ENCODE measurements at places on chromosomes 7 and 10. TPM values are rescaled to one million over a fixed set of nuclear protein-coding genes. Genes with fewer than 3 reads are reported as not detected.
A peak's percentile ranks its signal among the peaks of the same experiment; 100 is the strongest.

Gene LIPA
- 15.9 TPM for polyA plus RNA-seq

Gene ITIH2
- 0.24 TPM for polyA plus RNA-seq

Gene COBL
- 0.57 TPM for polyA plus RNA-seq

Gene GIMAP2
- polyA plus RNA-seq = 5.2 TPM

- H3K4me3 ChIP-seq = no peak overlapping the region
- H3K27ac ChIP-seq = no peak overlapping the region
- peaks cover 35% of the 10 kb centered on the region for H3K4me1 ChIP-seq
- H3K27me3 ChIP-seq = no peaks in the 10 kb centered on the region
Observed at GRCh38 chr7:144830811-144831210, 5.0 kb downstream of the TPK1 start.

GRCh38 chr10:43942096-43942850, 293.6 kb upstream of the ZNF32 start:
- H3K4me1 ChIP-seq = peaks cover 11% of the 10 kb centered on the region
- H3K4me3 ChIP-seq = no peak overlapping the region
- H3K27me3 ChIP-seq = no peaks in the 10 kb centered on the region

DNA sequence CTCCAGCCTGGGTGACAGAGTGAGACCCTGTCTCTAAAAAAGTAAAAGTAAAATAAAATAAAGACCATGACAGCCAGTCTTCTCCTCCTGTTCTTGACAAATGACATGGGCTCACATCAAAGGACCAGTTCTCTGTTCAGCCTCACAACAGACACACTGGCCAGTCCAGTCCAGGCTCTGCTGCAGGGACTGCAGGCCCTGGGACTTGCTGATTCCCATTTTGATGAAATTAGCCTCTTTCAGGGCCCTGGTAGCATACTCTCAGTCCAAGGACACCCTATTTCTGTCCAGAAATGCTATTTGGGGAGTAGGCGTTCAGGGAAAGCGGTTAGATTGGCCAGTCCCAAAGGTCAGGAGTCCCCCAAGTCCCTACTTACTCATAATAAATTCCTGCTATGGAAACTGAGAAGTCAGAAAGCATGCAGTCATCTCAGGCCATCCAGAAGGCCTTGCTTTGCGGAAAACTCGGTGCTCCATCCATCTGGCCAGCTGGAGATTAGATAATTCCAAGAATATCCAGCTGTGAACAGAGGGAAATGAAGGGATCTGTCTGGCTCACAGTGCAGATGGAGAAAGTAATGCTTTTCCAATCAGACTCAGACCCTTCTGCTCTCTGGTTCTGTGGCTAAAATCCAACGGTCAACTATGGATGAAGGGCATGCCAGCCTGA, 74.4 kb downstream of the RAB11FIP2 start:
- no peak for DNase-seq
- no peaks in the 10 kb centered on the region for H3K36me3 ChIP-seq
- no peak overlapping the region for H3K4me3 ChIP-seq
- no peak overlapping the region for H3K27ac ChIP-seq

- no peaks in the 10 kb centered on the region for H3K36me3 ChIP-seq
- peak; percentile 87 for DNase-seq
- no peak overlapping the region for H3K4me3 ChIP-seq
- H3K27me3 ChIP-seq = no peaks in the 10 kb centered on the region
- H3K4me1 ChIP-seq = no peaks in the 10 kb centered on the region
- H3K27ac ChIP-seq = no peak overlapping the region
Observed at GRCh38 chr7:786472-787255, 45.6 kb upstream of the SUN1 start.

- H3K4me1 ChIP-seq = peaks cover 21% of the 10 kb centered on the region
- H3K27me3 ChIP-seq = no peaks in the 10 kb centered on the region
- H3K36me3 ChIP-seq = no peaks in the 10 kb centered on the region
- peak; percentile 49 for DNase-seq
Observed at GRCh38 chr10:76398043-76398710, 966.8 kb downstream of the LRMDA start.

DNA sequence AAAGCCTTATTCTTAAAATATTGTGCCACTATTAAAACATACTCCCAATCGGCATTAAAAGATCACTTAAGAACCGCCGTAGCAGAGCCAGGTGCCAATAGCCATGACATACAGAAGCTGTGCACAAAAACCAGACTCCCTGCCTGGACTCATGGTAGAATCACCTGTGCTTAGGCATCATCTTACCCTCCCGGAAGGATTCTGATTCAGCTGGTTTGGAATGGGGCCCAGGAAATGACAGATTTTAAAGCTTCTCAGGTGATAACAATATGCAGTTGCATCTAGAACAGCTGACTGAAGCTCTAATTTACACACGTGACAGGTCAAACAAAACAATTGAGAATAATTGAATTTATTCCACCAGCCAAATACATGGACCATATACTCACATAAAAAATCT, 10.7 kb downstream of the A1CF start:
- no peak overlapping the region for H3K4me3 ChIP-seq
- H3K4me1 ChIP-seq = no peaks in the 10 kb centered on the region
- no peaks in the 10 kb centered on the region for H3K27me3 ChIP-seq
- no peak overlapping the region for H3K27ac ChIP-seq
- DNase-seq = no peak

- H3K4me3 ChIP-seq = no peak overlapping the region
- H3K4me1 ChIP-seq = no peaks in the 10 kb centered on the region
- no peak overlapping the region for H3K27ac ChIP-seq
- DNase-seq = no peak
Observed at GRCh38 chr7:115827305-115828045, 203.1 kb downstream of the TFEC start.

DNA sequence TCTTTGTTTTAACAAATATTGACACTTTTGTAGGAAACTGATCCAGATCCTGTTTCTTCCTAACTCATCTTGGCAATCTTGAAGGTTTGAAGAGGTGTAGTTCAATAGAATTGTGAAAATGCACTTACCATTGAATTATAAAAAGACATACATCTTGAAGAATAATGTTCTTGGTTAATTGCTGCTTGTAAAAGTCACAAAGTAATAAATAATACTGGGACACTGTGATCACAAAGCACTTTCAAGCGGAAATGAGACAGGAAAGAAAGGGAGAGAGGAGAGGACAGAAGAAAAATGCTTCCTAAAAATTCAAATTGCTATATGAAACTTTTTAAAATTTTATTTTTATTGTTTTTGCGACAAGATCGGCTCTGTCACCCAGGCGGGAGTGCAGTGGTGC, 15.2 kb upstream of the NFE2L3 start:
- no peak overlapping the region for H3K4me3 ChIP-seq
- DNase-seq = no peak
- H3K4me1 ChIP-seq = no peaks in the 10 kb centered on the region

DNA sequence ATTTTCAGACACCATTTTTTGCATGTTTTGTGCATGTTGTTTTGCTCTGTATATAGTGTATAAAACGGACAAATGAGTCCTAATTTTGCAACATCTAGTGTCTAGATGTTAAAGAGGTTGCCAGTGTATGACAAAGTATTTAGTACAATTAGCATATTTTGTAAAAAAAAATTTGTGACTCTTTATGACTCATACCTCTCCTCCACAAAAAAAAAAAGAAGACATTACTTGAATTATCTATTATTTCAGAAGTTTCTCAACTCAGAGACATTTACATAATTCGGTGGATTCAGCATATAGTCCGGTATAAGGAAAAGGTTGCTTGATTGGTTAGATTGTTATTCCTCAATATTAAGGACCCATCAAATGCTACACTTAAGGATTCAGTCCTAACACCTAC, 26.0 kb downstream of the NUP42 start:
- H3K27ac ChIP-seq = no peak overlapping the region
- DNase-seq = no peak
- no peaks in the 10 kb centered on the region for H3K4me1 ChIP-seq
- no peak overlapping the region for H3K4me3 ChIP-seq

DNA sequence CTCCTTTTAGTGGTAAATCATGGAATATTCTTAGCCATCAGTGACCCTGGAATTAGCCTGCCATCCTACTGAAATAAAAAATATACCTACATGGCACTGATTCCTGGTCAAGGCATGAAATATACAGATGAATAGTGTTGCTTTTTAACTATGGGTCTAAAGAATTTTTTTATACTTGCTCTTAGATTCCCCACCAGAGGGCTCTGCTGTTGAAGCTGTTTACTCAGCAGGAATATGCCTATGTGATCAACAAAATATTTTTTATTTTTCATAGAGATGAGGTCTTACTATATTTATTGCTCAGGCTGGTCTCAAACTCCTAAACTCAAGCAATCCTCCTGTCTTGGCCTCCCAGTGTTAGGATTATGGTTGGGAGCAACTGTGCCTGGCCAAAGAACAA, 13.5 kb downstream of the ZC3HC1 start:
- no peaks in the 10 kb centered on the region for H3K4me1 ChIP-seq
- H3K36me3 ChIP-seq = peaks cover 41% of the 10 kb centered on the region
- no peaks in the 10 kb centered on the region for H3K27me3 ChIP-seq
- H3K27ac ChIP-seq = no peak overlapping the region

Data from adrenal gland (tissue), 19 donors.